ENCODE measurements at places on chromosomes 2 and 18. TPM values are rescaled to one million over a fixed set of nuclear protein-coding genes. Genes with fewer than 3 reads are reported as not detected.

The GPR75 gene
- 5.0 TPM for total RNA-seq

The ADCYAP1 gene
- not detected for total RNA-seq

GRCh38 chr2:109517118-109517889 lies 96.5 kb downstream of the SEPTIN10 start:
- H3K4me1 ChIP-seq = peaks cover 10% of the 10 kb centered on the region
- H3K4me3 ChIP-seq = no peak overlapping the region

DNA sequence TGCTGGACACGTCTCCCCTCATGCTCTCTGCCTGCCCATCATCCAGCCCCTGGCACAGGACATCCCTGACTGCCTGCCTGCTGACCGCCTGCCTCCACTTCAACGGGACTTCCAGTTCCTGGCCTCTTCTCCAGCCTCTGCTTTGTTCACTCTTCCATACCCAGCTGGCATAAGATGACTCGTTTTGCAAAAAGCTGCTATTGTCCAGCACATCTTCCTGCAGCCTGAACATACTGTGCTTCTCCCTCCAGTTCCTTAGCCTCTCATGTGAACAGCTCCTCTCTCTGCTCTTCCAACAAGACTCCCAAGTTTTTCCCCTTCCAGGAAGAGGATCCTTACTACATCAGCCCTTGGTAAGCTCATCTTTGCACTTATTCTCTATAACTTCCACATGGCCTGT lies 62.4 kb upstream of the SKOR2 start:
- no peak for DNase-seq
- H3K27me3 ChIP-seq = no peaks in the 10 kb centered on the region
- no peaks in the 10 kb centered on the region for H3K4me1 ChIP-seq
- H3K4me3 ChIP-seq = no peak overlapping the region
- no peaks in the 10 kb centered on the region for H3K36me3 ChIP-seq

DNA sequence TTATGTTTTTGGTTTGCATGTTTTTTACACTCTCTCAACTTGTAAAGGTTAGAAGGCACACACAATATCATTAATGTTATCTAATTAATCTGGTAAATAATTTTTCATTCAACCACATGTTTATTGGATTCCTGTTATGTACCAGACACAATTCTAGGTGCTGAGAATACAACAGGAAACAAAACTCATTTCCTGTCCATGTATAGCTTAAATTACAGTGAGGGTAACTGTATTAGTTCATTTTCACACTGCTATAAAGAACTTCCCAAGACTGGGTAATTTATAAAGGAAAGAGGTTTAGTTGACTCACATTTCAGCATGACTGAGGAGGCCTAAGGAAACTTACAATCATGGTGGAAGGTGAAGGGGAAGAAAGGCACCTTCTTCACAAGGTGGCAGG lies 270.5 kb downstream of the TRIB2 start:
- no peak overlapping the region for H3K4me3 ChIP-seq
- H3K4me1 ChIP-seq = no peaks in the 10 kb centered on the region
- DNase-seq = no peak
- no peak overlapping the region for H3K27ac ChIP-seq

GRCh38 chr2:33383855-33384598 lies 92.4 kb upstream of the RASGRP3 start:
- peaks cover 9% of the 10 kb centered on the region for H3K36me3 ChIP-seq
- no peak for DNase-seq
- peaks cover 7% of the 10 kb centered on the region for H3K4me1 ChIP-seq
- no peak overlapping the region for H3K4me3 ChIP-seq

DNA sequence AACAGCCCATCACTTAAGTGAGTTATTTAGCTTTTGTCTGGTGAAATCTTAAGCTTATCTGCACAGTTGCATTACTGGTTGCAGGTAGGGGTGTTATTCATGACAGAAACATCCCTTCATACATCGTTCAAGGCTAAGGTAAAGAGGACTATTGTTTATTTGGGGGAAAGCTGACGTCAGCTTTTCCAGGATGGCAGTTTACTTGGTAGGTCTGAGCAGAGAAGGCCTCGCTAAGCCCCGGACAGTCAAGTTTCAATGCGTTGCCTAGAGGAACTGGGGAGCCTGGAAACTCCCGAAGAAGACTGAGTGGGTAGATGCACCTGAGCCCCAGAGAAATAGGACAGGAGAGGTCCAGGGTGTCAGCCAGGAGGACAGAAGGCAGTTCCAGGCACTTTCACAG lies 2.2 kb downstream of the RNU4ATAC start:
- peaks cover 17% of the 10 kb centered on the region for H3K4me1 ChIP-seq
- no peak overlapping the region for H3K4me3 ChIP-seq
- no peaks in the 10 kb centered on the region for H3K36me3 ChIP-seq
- no peaks in the 10 kb centered on the region for H3K27me3 ChIP-seq
